ENCODE measurements at places on chromosomes 13 and 19. TPM values are rescaled to one million over a fixed set of nuclear protein-coding genes. Genes with fewer than 3 reads are reported as not detected.

Gene SLC25A42
- total RNA-seq, result 5.9 TPM

DNA sequence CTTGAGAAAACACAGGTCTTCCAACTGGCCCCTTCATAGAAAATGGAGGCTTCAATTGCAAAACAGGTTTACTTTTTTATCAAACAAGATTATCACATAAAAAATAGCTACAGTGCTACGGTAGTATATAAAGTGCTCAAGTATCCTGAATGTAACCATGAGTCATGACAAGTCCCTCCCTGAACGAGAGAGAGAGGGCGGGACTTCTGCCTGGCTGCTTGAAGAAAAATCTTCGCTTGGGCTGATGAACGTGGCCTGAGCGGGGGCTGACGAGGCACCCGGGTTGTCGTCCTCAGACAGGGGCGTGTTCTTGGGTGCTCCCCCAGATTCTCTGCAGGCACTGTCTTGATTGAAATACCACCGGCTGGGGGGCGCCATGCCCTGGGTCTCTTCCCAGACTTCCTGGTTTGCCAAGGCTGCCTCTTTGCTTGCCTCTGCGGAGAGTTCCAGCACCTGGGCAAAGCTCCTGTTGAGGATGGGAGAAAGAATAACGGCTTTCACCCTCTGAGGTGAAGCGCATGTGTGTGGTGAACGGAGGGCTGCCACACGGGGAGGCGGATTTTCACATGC lies 23.2 kb upstream of the CPAMD8 start:
- no peak for DNase-seq

- peak; percentile 68 for DNase-seq
Observed at GRCh38 chr19:2475018-2475701, 767 bp upstream of the GADD45B start.

GRCh38 chr13:97878431-97879375 lies 74.8 kb upstream of the IPO5 start:
- DNase-seq, result no peak

Data from muscle of leg (tissue), 16 donors.